HS-5 (cell line): ENCODE measurements at places on chromosomes 5 and 9.
A peak's percentile ranks its signal among the peaks of the same experiment; 100 is the strongest.

- DNase-seq: no peak
Measured at GRCh38 chr9:16356196-16356765, 514.2 kb downstream of the BNC2 start.

DNA sequence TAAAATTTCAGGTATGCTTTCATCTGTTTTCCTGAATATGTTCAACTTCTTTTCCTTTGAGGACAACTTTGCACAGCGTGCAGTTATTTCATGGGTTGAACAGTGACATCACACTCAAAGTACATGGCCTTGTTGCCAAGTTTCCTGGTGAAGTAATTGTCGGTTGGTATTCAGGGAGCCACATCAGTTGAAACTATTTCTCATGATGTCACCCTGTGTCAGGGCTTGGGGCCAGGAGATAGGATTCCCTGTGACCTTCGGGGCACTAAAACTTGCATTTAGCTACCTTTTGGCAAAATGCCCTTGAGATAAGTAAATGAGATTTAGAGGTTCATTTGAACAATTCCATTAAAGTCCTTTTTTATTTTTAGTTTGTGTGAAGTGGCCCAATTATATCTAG is 383.9 kb downstream of the SH3GL2 start:
- DNase-seq: no peak

DNA sequence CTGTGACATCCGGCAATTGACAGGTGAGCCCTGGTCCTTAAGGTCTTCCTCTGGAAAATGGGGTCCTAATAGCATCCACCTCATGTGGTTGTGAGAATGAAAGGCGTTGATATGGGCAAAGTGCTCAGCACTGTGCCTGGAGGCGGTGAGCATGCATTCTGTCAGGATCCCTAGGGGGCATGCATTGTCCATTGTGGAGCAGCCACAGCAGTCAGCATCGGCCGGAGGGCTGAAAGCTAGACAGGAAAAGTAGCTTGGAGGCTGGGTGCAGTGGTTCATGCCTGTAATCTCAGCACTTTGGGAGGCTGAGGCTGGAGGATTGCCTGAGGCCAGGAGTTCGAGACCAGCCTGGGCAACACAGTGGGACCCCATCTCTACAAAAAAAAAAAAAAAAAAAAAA is 122.2 kb downstream of the LHX2 start:
- DNase-seq: no peak

GRCh38 chr9:101736717-101737116 is 1.7 kb downstream of the GRIN3A start:
- no peak for DNase-seq

GRCh38 chr5:26610577-26610976 is 427.8 kb downstream of the CDH9 start:
- no peak for DNase-seq

DNA sequence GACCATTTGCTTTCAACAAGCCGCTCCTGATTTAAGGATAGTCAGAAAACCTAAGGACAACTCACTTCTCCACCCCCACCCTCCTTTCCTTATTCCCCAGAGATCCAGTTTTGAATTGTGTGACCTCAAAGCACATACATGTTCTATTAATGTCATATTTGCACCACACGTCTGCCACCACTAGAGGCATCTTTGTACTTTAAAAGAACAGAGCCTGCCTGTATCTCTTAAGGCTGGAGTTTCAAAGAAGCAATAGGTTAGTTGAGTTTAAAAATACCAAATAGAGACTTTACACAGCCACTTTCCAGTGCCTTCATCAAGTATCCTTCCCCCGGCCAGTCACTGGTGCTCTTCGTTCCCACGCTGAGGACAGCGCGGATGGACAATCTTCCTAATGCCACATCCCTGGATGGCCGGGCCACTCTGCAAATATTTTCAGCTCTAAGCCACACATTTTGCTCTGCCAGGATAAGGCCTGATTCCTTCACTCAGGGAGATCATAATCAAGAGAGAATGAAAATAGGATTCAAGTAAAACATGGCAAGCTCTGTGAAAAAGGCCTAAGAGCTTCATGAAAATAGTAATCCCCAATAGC is 146.3 kb downstream of the SNCAIP start:
- no peak for DNase-seq

- no peak for DNase-seq
Measured at GRCh38 chr9:136700959-136701667, 11.3 kb upstream of the DIPK1B start.

GRCh38 chr5:73183481-73183891 is 10.5 kb downstream of the TMEM174 start:
- no peak for DNase-seq

DNA sequence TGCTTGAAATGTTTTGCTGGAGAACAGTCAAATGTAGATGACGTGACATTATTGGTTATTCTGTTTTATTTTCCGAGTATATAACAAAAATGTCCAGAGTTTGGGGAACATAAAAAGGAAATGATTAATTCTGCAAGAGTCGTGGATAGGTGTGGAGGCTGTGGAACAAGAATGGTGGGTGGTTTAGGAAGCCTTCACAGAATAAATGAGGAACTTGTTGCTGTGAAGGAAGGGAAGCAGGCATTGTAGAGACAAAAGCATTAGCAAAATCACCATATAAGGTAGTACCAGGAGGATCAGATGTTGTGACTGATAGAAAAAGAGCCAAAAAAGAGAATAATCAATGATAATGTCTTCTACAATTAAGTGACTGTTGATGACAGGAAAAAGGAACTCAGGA is 66.2 kb upstream of the CNTLN start:
- no peak for DNase-seq

DNA sequence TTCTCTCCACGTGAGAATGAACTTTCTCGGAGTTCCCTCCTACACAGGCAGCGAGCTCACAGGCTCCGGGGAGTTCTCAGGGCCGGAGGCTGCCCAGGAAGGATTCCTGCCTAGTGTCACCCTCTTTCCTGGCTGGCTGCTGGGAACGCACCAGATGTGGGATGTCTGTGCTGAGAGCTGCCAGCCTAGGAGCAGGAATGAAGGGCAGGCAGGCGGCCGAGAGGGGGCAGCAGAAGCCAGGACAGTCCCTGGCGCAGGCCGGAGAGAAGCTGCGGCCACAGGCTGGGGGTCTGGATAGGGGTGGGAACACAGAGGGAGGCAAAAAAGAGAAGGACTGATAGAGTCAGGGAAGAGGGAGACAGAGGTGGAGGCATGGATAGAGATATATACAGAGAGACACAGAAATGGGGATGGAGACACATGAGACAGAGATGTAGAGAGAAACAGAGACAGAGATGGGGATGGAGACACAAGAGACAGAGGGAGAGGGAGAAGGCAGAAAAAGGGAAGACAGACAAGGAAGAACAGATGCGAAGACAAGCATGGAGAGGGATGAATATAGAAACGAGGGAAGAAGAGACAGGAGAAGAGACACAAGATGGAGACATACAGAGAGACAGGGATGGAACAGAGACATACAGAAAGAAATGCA is 25.3 kb upstream of the ENHO start:
- no peak for DNase-seq

- no peak for DNase-seq
Measured at GRCh38 chr9:104604801-104605200, 626 bp downstream of the OR13C2 start.

- DNase-seq: no peak
Measured at GRCh38 chr5:146797658-146798057, 80.9 kb downstream of the PPP2R2B start.

DNA sequence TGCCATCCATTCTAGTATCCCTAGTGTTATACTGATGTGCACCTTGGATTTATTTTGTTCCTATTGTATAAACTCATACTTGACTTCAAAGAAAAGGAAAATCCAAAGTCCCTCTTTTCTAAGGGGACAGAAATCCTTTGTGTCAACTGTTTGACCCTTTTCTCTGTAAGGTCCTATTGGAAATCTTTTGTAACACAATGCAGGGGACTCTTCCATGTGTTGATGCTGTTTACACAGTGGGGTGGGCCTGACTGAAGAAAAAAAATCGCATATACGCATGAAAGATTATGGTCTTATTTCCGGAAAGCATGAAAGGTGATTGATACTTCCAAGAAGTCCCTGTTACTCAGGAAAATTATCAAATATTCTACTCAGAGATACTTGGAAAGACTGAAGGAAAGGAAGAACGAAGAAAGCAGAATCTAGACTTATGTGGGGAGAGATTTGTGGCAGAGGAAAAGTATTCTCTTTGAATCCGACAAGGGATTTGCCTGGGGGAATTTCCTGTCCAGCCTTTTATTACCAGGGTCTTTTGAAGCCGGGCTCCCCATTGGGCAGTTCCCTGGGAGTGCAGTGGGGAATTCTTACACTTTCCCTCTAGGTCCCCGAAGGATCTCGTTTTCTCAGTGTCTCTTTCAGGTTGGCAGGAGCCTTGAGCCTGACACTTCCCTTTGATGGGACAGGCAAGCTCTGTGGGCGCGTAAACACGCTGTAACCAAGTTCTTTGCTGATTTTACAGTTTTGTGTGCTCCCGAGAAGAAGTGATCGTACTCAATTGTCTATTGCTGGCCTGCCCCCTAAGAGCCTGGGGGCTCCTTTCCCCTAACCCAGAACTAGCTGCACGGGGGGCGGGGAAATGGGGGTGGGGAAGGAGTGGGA is 779 bp upstream of the VCAN start:
- no peak for DNase-seq

DNA sequence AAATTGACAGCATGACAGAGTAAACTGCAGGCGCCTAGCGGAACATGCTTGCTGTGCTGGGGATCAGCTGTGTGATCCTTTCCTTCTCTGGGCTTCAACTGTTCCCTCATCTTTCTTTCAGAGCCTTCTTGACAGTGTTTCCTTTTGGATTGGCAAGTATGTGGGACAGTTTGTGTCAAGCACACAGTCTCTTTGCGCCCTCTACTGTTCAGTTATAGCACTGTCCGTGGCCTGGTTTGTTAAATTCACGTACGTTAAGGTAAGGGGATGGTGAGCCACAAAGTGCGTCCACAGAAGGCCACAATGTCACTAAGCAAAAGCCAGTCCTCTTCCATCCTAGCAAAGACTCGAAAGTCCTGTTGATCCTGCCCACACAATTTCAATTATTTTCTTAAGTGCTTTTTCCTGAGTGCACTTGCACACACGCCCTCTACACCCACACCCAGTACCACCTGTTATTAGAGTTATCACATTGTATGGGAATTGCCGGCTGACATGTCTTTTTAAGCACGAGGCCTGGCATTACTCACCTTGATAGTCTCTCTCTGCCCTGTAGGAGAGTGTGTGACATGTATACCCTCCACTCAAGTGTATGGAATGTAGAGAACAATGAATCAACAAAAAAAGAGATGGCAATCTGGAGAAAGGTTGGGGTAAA is 22.5 kb upstream of the PTPN3 start:
- peak; percentile 41 for DNase-seq

GRCh38 chr9:128146591-128147120 is 2.6 kb upstream of the LCN2 start:
- no peak for DNase-seq

DNA sequence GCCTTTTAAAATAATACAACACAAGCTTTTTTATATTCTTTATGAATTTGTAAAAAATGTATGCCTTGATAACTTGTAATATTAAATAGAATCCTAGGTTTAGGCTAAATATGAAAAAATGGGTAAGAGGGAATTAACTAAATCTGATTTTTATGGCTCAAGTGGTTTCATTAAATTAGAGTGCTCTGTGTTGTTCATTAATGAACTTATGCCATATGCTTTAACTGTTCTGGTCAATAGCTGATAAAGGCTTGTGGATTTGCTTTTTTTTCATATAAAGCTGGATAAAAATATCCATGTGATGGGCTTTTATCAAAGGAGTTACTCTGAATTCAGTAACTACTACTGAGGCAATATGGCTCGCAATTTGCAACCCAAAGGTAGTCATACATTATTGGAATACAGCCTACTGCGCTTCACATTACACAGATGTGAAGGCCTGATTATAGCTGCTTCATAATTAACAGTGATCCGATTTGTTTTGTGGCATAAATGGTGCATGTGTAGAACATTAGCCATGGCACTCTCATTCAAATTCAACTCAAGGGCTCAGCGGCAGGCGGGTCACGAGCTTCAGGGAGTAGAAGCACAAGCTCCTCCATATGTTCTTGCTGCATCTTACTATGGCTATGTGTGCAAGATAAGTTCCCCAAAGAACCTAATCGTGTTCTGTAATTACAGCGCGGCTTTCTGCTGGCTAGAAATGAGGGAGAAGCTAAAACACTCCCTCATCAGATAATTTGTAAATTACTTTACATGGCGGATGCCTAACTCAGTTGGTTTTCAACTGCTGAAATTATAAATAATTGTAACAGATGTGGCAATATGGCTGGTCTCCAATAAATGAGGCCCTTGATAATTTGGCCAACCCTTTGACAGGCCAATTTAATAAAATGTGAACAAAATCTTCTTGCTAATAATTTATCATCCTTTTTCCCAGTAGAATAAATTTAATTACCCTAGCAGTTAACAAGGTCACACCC is 188.3 kb downstream of the CNTLN start:
- DNase-seq: no peak

- DNase-seq: no peak
Measured at GRCh38 chr5:107294211-107294550, 376.6 kb downstream of the EFNA5 start.

GRCh38 chr9:38063363-38063707 is 5.7 kb downstream of the SHB start:
- DNase-seq: no peak

GRCh38 chr9:87695523-87695922 is 30.4 kb upstream of the CTSL start:
- DNase-seq: no peak

DNA sequence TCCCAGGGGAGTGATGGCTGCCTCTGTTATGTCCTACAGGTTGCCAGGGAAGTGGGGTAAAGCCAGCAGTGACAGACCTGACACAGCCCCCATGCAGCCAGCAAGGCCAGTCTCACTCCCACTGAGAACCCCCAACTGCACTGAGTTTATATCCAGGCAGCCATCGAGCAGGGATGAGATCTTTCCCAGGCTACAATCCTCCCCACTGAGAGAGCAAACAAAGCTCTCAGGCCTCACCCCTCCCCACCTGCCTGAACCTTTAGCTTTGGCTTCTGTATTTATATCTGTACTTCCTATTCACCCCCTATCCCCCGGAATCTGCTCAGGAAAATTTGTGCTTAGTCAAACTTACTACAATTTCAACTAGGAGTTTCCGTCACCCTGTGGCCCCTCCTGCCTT is 284.1 kb downstream of the FAM170A start:
- DNase-seq: no peak

GRCh38 chr9:33619666-33620404 is 95.8 kb downstream of the ANKRD18B start:
- DNase-seq: peak; percentile 45

GRCh38 chr9:126708178-126708577 is 94.5 kb downstream of the LMX1B start:
- DNase-seq: no peak

DNA sequence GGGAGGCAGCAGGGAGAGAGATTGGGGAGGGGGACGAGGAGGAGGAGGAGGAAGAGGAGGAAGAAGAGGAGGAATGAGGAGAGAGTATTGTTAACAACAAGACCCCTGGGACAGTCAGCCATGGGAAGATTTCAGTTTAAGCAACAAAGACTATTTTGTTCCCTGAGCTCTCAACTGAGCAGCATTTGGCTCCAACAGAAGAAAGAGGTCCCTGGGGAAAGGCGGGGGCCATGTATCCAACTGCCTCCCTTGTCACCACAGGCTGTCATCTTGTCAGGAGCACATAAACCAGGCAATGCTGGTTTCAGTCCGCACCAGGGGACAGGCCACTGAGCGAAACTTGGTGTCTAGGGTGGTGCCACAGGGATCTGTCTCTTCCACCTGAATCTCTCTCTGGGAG is 316.1 kb downstream of the TLE1 start:
- DNase-seq: no peak

GRCh38 chr5:169157064-169157463 is 143.9 kb downstream of the SLIT3 start:
- no peak for DNase-seq

GRCh38 chr5:33501260-33501659 is 60.5 kb downstream of the TARS1 start:
- DNase-seq: no peak
